ENCODE measurements at places on chromosomes 2 and 18.

DNA sequence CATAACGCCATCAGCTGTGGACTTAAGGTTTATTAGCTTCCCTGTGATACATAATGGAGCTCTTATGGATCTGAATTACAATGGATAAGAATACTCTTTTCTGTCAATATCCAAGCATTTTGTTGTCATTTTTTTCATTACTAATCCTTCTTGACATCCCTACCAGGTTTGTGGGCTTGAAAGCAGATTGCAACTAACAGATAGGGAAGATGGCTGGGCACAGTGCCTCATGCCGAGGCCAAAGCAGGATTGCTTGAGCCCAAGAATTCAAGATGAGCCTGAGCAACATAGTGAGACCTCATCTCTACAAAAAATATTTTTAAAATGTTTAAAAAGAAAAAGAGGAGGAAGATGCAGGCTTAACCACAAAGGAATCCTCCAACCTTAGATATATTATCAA is 42.4 kb downstream of the ASXL2 start:
- no peak for DNase-seq

GRCh38 chr2:174683392-174683759 is 80.9 kb downstream of the CHRNA1 start:
- no peak for DNase-seq

DNA sequence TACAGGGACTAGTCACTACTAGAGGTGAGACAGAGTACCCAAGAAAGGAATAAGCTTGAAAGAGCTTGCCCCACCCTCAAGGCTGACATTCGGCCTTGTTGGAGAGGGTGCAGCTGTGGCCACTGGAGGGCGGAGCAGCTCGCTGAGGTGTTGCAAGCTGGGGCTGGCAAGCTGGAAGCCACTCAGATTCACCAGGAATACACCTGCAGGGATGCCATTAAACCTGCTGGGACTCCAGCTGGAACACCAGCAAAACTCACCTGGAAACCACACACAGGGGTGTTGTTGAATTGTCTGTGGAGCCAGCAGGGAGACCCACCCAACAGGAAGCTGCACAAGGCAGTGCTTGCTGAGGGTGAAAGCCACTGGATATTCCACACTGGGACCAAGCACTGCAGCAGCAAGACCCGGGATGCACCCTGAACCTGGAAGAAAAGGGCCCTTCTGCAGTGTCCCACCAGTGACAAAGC is 26.1 kb downstream of the KCTD18 start:
- no peak for DNase-seq

DNA sequence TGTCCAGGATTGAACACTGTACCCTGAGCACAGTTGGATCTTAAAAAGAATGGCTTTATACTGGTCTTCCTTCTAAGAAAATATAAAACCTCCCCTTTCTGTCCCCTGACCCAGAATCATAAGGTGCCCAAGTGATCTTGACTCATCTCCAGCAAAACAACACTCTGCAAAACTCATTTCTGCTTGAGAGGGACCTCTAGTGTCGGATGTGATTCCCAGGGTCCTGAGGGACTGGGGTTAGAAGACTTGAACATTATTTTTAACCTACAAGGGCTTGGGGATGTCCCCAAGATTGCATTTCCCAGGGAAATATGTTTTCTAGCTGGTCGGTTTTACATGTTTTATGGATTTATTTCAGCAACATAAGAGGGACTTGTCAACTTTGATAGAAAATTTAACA is 1318.5 kb upstream of the CELF4 start:
- DNase-seq, result no peak

- DNase-seq, result no peak
Observed at GRCh38 chr2:71592181-71592711, 138.9 kb downstream of the DYSF start.

DNA sequence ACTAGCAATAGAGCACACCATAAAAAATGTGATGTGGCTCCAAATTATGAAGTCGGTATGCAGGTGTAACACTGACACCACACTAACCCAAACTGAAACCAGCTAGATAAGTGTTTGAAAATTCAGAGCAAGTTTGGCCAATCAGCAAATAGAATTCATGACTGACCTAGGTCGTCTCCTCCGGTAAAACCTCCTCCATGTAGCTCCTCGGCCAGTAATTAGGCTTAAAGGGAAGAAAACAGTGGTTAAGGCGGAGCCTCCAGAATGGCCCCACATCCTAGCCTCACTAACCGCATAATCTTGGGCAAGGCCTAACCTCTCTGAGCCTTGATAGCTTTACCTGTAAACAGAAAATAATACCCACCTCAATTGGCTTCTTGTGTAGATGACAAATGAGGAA is 30.1 kb downstream of the C1D start:
- no peak for DNase-seq

- DNase-seq, result no peak
Observed at GRCh38 chr18:5462227-5462626, 81.6 kb downstream of the EPB41L3 start.

GRCh38 chr2:71336802-71337201 is 5.2 kb downstream of the ZNF638 start:
- no peak for DNase-seq

DNA sequence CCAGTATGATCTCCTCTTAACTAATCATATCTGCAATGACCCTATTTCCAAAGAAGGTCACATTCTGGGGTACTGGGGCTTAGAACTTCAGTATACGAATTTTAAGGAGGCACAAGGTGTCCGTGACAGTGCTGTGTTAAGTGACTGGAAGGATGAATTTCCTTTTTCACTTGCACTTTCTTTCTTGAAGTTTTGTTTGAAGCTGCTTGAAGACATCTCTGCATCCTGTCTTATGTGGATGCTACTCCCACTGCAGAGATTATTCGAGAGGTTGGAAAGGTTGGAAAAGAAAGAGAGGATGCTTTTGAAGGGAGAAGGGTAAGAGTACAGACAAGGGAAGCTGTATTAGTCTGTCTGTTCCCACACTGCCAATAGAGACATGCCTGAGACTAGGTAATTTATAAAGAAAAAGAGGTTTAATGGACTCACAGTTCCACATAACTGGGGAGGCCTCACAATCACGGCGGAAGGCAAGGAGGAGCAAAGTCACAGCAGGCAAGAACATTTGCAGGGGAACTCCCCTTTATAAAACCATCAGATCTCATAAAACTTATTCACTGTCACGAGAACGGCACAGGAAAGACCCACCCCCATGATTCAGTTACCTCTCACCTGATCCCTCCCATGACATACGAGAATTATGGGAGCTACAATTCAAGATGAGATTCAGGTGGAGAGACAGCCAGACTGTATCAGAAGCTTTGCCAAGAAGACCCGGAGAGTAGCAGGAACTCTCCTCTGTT is 3.6 kb upstream of the RNF144A start:
- no peak for DNase-seq

GRCh38 chr18:50803592-50803991 is 16.2 kb downstream of the MRO start:
- no peak for DNase-seq

GRCh38 chr2:136765256-136766072 is at the start of gene THSD7B:
TSS of gene THSD7B (plus strand) at chr2:136765545. CDS start at chr2:136882179, 116,634 bp downstream.
- no peak for DNase-seq

- DNase-seq, result no peak
Observed at GRCh38 chr2:174764280-174765255, at the start of gene CHRNA1. TSS of gene CHRNA1 (minus strand) at chr2:174764472. CDS start at chr2:174764394, 78 bp downstream.

DNA sequence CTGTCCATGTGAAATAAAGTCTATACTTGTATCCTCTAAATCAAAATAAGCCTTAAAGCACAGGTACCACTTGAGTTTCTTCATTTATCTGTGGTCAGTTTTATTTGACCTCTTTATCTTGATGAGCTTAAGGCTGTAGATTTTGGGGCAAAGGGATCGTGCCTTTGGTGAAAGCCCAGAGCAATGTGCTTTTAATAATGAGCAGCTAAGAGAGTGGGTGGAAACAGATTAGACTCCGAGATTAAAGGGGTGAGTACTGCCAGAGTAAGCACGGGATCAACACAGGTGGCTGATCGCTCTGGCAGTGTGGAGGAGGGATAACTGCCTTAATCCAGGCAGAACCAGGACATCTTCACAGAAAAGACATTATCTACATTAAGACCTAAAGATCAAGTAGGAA is 280.4 kb downstream of the TDRD15 start:
- no peak for DNase-seq

DNA sequence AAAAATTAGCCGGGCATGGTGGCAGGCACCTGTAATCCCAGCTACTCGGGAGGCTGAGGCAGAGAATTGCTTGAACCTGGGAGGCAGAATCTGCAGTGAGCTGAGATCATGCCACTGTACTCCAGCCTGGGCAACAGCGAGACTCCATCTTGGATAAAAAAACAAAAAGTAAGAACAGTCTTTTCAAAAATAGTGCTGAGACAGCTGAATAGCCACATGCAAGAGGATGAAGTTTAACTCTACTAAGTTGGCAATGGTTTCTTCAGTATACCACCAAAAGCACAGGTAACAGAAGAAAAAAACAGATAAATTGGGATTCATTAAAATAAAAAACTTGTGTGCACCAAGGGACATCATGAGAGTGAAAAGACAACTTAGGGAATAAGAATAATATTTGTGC is 112.4 kb downstream of the HS6ST1 start:
- no peak for DNase-seq

DNA sequence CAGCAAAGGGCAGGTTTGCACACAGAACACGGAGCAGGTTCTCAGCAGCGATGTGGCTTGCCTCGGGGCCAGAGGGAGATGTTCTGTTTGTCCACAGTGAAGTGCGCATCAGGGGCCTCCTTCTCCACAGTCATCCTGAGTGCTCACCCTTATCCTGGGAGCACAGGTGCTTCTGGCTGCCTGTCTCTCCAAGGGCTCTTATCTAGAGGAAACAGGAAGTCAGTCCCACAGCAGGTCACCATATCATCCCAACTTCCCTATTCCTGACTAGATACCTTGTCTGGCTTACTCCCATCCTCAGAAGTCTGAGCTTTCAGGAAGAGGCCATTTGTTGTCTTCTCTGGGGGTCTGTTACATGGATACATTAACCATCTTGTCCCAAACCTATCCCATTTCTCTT is at the start of gene CD207:
Gene CD207 (minus strand): TSS at position 174 of the 400 bp plus-strand sequence. CDS start 40 bp downstream, at position 134.
- no peak for DNase-seq

- no peak for DNase-seq
Observed at GRCh38 chr2:6749962-6750361, 115.7 kb downstream of the CMPK2 start.

DNA sequence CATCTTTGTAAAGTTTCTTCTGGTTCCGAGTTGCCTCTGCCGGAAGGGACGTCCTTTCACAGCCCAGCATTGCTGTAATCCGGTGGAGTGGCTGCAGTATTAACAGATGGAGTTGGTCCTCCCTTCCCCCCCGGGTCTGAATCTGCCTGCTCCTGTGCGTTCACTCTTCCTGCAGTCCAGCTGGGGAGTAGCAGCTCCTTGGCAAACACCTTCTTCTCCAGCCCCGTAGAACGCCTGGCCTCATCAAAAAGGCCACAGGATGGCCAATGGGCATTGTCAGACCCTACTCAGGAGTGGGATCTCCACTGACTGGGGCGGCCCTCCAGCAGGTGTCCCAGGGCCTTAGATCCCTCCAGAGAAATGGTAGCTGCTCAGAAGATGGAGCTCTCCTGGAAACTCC is 234.0 kb downstream of the FAM210A start:
- DNase-seq, result no peak

DNA sequence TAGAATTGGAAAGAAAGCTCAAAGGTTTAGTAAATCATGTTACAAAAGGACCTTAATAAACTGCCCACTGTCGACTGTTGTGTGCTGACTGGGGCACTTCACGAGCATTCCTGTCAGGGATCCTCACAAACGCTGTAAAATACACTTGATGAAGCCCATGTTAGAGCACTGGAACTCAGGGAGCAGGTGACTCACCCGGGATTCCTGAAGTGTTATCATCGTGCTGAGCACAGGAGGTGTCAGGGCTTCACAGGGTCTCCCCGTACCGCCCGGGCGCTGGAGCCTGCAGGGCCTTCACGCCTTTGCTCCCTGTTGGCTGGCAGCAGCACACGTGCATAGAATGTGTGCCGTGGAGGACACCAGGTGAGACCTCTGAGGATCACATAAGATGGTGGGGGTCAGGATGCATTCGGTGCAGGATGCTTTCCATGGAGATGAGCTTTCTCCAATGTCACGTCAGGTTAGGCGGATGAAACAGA is 187.3 kb downstream of the SNTG2 start:
- no peak for DNase-seq

DNA sequence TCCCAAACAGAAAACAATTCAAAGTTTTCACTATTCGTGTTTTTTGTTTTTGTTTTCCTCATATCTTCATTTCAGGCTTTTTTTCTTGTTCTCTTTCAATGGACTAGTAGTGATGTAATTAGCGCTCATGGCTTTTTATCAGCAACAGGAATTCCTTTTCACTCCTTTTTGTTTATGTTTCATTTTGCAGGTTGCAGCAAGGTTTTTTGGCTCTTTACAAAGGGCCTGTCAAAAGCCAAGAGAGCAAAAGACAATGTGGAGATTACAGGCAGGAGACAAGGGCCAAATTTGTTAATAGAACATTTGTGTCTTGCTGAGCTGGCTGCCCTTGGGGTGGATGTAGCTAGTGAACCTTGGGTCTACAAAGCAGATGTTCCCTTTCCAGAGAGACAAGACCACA is 467.4 kb upstream of the CDH20 start:
- no peak for DNase-seq

DNA sequence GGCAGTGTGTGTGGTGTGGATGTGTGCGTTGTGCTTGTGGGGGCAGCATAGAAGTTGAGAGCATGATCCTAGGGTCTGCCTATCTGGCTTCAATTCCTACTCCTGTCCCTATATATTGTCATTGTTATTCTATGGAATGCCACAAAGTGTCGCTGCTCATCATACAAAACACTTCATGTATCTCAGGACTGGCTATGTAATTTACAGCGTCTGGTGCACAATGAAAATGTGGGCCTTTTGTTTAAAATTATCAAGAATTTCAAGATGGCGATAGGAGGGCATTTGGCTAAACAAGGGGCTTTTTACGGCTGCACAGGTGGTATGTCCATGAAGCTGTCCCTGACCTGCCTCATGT is 3.4 kb downstream of the SERPINB2 start:
- no peak for DNase-seq

DNA sequence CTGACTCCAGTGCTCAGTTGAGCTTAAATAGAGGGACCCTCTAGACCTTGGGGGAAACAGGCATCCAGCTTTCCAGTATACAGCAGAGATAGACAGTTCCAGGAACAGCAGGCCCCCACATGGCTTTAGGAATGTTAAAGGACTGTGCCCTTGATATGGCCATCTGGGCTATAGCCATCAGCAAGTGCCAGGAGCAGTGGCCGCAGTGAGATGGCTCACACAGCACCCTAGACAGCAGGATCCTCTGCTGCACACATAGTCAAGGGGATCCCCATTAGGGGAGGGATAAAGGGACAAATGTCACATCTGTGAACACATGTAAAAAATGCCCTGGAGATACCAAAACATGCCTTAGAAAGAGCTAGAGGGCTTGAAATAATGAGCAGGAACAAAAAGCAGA is 213.4 kb downstream of the PTH2R start:
- DNase-seq, result no peak

DNA sequence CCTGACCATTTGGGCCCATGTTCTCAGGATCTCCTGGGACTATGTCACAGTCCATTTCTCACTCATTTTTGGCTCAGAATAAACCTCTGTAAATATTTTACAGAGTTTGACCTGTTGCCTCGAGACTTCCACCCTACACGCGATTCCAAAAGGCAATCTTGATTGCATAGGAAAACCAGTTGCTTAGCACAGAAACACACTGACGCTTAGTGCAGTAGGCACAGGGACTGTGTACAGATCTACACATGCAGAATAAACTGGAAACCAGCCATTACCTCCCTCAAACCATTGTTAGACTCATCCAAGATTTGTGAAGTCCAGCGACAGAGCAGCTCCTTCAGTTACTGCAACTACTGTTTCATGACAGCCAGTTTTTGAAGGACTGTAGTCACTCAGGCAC is 73.0 kb downstream of the NCKAP5 start:
- no peak for DNase-seq

GRCh38 chr2:85367180-85367579 is 12.6 kb downstream of the ELMOD3 start:
- DNase-seq, result no peak
